ENCODE measurements at places on chromosomes 7 and 10.

GRCh38 chr7:137399827-137400823, 56.6 kb upstream of the PTN start:
- DNase-seq = no peak

DNA sequence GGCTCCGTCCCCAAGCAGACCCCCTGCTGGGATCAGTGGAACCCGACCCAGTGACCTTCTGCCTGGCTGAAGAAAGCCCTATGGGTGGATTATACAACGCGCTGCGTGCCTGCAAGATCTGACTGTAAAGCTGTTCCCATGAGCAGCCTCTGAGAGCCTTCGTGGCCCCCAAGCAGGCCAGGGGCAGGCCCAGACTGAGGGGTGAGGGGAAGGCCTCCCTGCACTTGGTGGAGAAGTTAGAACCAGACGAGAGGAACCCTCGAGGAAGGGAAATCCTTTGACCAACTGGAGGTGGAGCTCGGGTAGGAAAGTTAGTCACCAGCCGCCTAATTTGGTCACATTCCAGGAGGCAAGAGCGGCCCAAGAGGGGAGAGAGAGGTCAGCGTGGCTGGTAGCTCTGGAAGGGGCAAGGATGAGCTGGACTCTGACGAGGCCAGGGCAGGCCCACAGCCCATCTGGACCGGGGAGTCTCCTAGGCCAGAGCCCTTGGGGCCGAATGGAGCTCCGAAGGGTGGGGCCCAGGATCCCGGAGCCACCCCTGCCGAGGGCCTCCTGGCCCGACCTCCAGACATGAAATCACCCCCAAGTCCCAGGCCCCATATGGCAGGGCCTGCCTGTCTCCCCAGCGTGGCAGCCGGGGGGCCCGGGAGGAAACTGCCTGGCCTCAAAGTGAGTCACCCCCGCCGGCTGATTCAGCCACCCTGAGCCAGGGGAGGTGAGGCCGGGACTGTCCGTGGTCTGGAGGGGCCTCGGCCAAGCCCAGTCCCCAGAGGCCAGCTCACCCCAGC, 23.3 kb upstream of the PDGFA start:
- peak; percentile 29 for DNase-seq

- no peak for DNase-seq
Measured at GRCh38 chr10:72126184-72126871, 38.0 kb upstream of the SPOCK2 start.

- no peak for DNase-seq
Measured at GRCh38 chr10:47425813-47426419, 41.8 kb upstream of the ZNF488 start.

DNA sequence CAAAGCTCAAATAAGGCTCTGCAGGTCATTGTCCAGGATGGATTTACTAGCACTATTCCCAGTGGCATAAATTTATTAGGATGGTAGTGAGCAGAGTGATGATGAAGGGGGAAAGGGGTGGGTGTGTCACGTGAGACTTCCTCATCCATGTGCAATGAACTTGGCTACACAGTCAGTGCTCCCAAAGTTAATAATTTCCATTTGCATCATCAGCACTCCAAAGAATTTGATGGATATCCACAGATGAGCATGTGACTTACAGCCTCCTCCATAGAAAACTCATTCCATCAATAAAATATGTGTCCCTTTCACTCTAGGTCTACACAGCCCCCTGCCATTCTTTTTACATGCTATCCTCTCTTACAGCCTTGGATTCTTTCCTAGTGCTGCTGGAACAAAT, 142.6 kb upstream of the PLPP4 start:
- no peak for DNase-seq

DNA sequence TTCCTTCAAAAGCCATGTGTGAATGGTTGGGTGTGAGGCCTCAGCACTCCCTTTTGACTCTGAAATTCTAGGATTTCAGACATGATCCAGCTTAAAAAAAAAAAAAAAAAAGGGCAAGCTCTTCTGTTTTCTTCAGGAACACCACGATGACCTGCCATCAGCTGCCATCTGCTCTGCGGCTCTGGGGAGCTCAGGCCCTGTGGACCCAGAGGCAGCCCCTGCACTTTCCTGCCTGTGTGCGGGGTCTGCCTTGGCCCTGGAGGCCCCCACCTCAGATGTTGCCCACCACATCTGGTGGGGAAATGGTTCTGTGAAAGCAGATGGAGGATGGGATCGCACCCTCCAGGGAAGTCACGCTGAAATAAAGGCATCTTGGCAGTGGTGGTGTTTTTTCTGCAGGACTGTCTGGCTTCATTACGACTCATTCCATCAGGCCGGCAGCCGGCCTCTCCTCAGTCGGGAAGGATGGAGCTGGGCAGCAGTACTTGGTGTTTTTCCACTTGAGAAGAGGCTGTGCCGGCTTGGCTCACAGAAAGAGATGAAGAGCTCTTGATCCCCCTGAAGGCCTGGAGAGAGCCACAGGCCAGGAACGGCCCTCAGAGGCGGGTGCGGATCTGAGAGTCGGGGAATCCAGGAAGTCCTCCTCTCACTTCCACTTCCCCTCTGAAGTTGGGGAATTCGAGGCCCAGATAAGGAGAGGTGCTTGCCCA, 66.1 kb upstream of the AQP1 start:
- no peak for DNase-seq

DNA sequence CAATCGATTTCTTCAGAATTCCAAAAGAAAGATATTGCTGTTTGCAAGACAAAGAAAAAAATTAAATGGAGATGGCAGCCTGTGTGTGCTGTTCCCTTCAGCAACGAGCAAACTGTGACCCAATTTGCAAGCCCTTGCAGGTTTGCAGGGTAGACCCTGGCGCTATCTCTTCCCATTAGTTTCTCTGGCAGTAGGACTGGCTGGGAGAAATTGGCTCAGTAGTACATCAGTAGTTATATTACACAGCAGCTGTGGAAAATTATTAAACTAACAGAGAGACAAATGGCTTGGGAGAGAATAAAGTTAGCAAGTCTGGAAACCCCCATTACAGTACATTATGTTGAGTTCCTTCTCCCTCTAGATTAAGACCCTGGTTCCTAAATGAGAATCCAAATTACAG, 116.4 kb upstream of the ITGB1 start:
- no peak for DNase-seq

DNA sequence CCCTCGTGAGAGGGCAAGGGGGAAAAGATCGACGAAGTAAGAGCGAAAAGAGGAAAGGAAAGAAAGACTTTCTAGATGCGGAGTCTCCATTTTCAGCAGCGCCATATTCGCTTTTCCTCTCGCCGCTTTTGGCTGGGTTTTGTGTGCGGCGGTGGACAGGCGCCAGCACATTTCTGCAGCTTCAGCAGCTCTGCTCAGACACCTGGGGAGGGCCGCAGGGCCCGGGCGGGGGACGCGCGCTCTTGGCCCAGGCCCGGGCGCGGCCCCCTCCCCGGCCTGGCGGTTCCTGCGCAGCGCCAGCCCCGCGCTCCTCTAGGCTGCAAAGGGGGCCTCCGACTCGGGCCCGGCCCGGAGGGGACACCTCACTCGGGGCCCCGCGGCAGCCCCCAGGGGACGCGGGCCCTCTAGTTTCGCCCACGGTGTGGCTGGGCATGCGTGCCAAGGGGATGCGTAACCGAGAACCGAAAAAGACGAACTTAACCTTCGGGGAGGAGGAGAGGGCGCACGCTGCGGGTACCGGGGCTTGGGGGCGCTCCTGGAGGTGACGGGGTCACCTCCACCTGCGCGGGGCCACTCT, 34.5 kb upstream of the EBLN1 start:
- DNase-seq = peak; percentile 82

GRCh38 chr10:72649291-72649690, 23.4 kb upstream of the MICU1 start:
- DNase-seq = no peak

DNA sequence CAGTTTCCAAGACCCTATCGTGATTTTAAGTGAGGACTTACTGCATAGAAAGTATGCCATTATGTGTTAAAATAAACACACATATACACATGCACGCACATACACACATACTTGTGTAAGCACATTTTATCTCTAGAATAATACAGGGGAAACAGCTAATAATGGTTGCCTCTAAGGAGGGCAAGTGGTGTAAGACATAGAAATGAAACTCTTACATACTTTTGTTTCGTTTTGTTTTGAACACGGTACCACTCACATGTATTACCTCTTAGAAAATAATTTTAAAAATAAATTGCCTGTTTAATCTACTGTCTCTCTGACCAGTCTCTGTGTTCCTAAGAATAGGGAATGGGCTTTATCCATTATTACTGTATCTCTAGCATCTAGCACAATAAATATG, 49.2 kb downstream of the HERPUD2 start:
- no peak for DNase-seq

DNA sequence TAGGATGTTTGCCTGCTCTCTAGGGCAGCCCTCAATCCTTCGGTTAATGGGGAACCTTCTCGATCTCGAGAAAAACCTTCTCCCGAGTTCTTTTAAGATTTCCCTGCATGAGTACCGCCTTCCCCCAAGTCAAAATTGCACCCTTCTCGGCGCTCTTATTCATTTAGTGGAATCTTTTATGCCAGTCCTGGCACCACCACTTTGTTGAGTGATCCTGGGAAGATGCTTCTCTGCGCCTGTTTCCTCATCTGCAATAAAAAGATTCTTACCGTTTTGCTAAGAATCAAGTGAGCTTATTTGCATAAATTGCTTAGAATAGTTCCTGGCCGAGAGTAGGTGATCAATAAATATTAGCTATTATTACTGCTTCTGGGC, 697 bp downstream of the ARPC1A start:
- DNase-seq = no peak

DNA sequence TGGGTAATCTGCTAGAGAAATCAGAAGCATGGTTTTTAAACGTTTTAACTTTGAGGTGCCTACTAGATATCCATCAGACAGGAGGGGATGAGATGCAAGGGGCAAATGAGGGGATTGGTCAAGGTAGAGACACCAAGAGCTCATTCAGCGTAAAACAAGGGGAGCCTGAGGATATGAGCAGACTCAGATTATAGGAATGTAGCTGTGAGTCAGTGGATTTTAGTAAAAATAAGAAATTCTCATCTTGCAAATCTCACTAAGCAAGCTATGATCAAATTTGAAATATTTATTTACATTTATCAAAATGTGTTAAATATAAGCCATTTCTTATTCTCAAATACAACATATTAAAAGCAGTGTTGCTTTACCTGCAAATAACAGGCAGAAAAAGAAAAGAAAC, 21.4 kb upstream of the TFEC start:
- no peak for DNase-seq

DNA sequence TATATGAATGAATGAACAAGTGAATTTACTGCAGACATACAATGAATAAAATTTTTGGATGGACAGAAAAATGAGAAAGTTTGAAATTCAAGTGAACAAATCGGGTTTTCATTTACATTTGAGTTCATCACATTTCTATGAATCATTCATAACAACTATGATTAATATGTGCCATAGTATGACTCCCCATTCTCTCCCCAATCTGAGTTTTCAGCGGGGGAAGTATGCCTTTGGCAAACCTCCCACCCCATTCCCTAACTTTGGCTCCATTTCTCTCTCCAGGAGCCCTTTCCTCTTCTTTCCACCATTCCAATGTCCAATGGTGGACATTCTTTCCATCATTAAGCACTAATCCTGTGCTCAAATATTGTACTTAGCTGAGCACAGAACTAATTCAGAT, 96.8 kb upstream of the LSM8 start:
- no peak for DNase-seq

DNA sequence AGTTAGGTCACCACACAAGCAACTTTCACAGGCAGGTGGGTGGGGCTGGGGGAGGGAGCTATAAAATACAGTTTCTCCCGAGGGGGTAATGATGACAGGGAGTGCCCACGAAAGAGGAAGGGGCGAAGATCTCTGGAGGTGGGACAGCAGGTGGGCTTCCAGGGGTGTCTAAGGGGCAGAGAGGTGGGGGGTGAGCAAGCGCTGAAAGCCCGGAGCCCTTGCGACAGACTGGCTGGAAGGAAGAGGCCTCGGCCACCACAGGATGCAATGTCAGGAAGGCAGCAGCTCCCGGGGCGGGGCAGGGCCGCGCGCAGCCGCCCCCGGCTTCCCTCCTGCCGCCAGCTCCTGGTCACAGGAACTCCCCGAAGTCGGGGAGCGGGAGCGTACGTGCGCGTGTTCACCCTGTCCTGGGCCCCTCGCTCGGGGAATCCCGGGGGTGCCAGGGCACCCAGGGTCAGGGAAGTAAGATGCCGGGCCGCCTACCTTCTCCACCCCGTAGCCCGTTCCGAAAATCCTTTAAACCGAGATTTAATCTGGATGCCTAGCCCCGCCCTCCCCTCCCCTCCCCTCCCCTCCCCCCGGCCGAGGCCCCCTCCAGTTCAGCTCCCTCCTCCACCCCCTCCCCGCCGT, 105.2 kb upstream of the PPIF start:
- DNase-seq = peak; percentile 86

DNA sequence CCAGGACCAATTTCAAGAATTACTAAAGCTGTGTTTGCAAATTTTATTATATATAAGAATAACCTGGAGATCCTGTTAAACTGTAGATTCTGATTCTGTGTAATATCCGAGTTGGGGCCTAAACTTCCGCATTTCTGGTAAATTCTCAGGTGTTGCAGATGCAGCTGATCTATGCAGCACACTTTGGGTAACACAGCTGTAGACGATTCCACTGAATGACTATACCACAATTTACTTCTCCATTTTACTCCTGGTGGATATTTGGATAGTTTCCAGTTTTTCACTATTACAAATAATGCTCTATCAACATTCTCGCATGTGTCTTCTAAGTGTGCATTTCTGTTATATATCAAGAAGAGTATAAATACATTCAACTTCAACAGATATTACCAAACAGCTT, 7.5 kb downstream of the GDI2 start:
- no peak for DNase-seq

- DNase-seq = no peak
Measured at GRCh38 chr7:117819558-117819957, 53.7 kb downstream of the CTTNBP2 start.

DNA sequence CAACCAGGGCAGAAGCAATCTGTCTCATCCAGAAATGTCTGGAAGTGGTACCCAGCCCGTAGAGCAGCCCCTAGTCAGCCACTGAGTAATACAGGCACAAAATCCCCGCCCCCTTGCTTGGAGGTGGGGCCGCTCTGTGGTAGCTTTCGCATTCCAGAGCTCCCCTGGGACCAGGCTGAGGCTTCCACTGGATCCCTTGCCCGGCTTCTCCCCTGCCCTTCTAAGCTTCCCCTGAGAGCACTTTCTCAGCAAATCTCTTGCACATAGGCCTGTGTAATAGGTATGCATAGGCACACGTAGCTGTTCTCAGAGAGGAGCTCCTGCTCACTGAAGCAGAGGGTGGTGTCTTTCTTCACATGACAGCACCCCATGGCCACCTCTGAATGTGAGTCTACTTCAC, 144.2 kb downstream of the BMS1 start:
- DNase-seq = no peak

- no peak for DNase-seq
Measured at GRCh38 chr7:130894146-130894908, 160.3 kb upstream of the KLF14 start.

- DNase-seq = no peak
Measured at GRCh38 chr10:26950934-26951333, 90.2 kb upstream of the ABI1 start.

GRCh38 chr7:40772096-40772495, 637.3 kb downstream of the SUGCT start:
- DNase-seq = no peak

- DNase-seq = no peak
Measured at GRCh38 chr7:134485203-134485602, 26.3 kb upstream of the AKR1B1 start.

GRCh38 chr10:62643606-62644587, 160.6 kb upstream of the ADO start:
- DNase-seq = no peak

GRCh38 chr7:6691609-6692106, 15.1 kb downstream of the ZNF12 start:
- no peak for DNase-seq

GRCh38 chr7:130736298-130736900, 2.4 kb upstream of the KLF14 start:
- DNase-seq = no peak
